ENCODE measurements at places on chromosomes 4 and X.

DNA sequence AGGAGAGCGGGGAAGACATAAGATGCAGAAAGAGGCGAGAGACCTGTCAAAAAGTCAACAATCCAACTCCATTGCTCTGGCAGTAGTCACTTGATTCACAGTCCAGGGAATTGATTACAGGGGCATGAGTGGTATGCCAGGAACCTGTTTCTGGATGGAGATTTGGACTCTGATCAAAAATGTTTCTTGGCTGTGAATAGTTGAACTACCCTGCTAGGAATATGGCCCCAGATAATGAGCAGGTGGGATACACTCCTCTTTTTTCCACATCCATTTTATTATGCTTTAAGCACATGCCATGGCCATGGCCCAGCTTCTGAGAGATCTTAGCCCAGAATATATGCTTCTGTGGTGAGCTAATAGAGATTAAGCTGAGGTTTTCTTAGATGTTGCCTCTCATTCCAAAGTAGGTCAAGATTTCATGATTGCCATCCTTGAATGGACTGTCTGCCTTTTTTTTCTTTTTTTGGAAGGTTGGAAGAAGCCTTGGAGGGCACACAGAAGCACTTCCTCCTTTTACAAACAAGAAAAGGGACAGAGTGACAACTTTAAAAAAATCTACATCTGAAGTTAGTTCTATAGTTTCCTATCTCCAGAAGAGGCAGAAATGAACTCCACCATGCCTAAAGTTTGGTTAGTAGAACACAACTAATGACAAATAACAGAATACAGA is 121.9 kb downstream of the KIT start:
- no peak for DNase-seq

DNA sequence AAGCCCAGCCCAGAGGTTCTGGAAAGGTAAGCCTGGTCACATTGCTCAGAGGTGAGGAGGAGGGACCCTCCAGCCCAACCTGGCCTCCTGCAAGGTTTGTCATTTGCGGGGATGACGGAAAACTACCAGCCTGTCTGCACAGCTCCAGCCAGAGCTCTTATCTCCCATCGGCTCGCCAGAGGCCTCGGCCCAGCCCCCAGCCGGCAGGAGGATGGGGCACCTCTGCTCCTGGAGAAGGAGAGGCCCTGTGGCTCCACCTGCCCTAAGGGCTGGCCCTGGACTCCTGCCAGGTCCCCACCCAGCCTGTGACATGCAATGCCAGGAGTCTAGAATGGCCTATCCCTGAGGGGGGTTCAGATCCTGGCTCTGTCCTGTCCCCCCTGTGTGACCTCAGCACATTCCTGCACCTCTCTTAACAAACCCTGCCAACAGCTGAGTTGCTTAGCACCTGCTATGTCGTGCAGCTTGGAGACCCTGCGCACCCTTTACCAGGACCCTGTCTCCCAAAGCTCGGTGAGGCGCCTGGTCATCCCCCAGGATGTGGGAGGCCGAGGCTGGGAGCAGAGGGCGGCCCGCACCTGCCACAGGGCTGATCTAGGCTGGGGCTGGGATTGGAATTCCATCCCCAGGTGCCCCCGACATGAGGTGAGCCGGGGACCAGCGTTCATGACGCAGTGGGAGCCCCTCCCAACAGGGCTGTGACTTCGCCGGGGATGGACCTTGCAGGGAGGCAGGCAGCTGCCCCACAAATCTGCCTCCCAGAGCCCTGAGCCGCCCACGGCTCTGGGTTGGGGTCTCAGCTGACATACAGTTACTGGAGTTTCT is 14.4 kb downstream of the ADRA2C start:
- no peak for DNase-seq

- DNase-seq: no peak
These were observed 34.6 kb upstream of the IL9R start for GRCh38 chrX:155962906-155963305.

GRCh38 chr4:114659386-114660008 is 60.9 kb downstream of the UGT8 start:
- DNase-seq: no peak

DNA sequence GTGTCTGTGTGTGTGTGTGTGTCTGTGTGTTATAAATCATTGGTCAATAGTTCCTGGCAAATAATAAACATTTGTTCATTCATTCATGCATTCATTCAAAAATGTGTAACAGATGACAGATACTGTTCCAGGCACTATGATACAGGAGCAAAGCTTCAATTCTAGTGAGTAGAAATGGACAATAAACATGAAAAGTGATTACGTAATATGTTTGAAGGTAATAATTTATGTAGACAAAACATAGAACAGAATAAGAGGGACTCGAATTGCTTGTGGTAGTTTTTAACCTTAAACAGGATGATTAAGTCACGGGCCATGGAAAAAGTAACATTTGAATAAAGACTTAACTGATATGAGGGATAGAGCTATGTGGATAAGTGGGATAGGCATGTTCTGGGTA is 90.1 kb upstream of the MAGEC2 start:
- DNase-seq: no peak

DNA sequence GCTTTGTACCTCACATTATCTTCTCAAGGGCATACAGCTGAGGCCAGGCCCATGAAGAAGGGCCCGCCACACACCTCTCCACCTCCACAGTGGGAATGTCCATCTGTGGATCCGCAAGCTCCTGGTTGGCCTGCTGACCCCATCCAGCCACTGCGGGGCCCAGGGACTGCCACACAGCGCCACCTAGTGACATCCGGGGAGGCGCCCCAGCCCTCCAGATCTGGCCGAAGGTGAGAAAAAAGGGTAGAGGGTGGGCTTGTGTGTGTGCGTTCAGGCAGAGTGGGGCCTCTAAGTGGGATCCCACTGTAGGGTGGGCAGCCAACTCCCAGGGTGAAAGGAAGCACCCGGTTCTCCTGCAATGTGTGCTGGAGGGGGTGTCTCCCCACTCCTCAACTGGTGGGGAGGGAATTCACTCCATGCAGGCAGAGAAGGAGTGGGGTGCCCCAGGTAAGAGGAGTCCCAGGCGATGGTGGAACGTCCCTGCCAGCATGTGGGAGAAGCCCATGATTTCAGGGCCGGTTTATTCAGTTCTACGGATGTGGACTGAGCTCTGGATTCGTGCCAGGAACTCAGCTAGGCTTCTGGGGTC is 117.3 kb downstream of the ENPP6 start:
- DNase-seq: no peak

DNA sequence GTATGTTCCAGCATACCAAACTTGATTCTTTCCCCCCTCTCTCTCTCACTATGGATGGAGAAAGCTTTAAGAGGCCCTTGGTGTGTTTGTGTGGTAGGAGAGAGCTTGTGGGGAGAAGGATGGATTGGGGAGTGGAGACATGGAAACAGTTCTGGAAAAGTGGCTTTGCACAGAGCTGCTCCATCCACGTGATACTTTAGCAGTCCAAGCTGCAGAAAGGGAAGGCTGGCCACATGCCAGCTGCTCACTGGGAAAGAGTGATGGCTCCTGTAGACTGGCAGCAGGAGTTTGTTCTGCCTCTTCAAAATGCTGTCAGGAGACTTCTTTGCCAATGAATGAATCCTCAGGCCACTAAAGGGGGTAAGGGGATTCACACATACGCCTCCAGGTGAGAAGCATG is 21.7 kb upstream of the SEC24B start:
- no peak for DNase-seq

DNA sequence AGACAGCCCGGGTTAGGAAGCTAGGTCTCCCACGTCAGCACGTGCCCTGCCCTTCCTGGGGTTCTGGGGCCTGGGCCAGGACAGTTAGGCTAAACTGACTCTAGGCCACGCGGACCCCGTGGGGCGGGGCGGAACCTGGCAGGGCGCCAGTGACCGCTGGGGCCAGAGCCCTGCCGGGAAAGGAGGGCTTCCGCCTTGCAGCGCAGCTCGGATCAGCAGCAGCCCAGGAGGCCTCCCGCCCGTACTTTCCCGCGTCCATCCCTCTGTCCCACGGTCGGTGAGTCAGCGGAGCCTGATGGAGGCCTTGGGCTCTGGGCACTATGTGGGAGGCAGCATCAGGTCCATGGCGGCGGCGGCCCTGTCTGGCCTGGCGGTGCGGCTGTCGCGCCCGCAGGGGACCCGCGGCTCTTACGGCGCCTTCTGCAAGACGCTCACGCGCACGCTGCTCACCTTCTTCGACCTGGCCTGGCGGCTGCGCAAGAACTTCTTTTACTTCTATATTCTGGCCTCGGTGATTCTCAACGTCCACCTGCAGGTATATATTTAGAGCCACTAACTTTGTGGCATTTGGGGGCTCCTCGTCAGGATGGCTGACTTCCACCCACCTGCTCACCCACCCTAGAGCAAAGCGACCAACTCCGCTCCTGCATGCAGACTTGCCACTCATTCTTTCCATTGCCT is at the start of gene SMIM10:
Gene SMIM10 (plus strand): TSS at position 191 of the 681 bp plus-strand sequence. CDS start 105 bp downstream, at position 296.
- DNase-seq: no peak

DNA sequence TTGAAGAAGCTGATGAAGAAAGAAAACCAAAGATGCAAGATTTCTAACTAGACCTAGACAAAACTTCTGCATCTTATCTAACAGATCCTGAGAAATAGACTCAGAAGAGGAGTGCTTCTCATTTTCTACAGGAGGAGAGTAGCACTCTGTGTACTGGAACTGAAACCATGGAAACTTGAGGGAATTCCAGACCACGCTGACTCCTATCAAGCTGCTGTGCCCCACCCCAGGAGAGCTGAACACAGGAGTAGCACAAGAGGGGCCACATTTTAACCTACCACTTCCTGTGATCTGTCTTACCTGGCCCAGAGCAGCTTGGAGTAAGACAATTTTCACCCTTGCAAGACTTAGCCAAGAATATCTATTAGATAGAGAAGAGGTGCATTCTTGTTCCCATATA is 248.9 kb downstream of the SCFD2 start:
- DNase-seq: no peak

DNA sequence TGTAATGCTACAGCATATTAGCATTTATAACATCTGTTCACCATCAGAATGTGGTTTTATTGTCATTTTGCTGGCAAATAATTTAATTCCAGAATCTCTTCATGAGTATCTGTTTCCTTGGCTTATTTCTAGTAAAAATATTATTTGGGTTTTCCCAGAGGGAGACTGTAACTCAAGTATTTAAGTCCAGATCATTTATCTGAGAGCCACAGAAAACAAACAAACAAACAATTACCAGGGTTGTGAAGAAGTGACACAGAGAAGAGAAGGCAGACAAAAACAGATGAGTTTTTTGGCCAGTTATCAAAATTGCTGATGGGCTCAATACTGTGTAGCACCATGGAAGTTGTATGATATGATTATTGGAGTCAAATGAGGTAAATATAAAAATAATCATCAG is 515.1 kb downstream of the TECRL start:
- no peak for DNase-seq

DNA sequence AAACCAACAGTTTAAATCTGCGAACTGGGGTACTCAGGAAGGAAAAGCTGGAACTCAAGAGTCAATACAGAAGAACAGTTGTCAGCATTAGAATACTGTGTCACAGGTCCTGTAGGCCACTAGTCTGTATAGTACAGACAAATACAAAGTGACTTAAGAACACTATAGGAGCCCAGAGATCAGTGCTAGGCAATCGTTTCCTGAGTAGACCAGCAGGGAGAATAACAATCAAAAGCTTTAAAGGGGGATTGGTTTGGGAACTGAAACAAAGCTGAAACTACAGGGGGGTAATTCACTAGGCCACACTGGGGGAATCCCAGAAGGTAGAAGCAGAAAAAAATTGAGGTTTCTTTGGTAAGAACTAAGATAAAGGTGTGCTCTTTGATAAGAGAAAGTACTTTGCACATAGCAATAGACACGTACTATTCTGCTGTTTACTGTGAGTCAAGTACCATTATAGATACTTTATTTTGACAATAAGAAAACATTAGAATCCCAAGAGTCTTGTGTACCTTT is 339.7 kb downstream of the PCDH19 start:
- no peak for DNase-seq

GRCh38 chr4:126267689-126268088 is 952.9 kb downstream of the FAT4 start:
- no peak for DNase-seq
